Thoracic aorta (tissue), 2 donors: ENCODE measurements at places on chromosomes 2 and 18.

GRCh38 chr18:24662412-24662821 is 202.0 kb downstream of the HRH4 start:
- no peak for DNase-seq

DNA sequence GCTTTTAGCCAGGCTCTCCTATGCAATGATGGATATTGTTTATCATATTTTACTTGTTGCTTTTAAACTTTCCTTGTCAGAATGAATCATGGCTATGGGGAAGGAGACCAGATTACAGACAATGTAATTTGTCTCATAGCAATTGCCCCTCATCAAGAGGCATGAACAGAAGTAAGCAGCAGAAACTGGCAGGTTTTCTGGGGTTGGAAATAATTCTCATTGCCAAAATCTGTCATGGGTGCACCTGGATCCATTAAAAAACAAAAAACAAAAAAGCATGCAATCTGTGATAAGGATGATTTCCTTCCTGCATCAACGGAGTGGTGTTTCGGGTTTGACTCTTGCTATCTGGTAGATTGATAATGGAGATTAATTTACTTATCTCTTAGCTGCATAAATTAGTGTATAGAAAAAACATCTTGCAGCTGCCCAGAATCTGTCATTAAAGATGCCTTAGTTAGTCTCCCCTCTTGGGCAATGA is 419.6 kb downstream of the SOX11 start:
- DNase-seq = no peak

DNA sequence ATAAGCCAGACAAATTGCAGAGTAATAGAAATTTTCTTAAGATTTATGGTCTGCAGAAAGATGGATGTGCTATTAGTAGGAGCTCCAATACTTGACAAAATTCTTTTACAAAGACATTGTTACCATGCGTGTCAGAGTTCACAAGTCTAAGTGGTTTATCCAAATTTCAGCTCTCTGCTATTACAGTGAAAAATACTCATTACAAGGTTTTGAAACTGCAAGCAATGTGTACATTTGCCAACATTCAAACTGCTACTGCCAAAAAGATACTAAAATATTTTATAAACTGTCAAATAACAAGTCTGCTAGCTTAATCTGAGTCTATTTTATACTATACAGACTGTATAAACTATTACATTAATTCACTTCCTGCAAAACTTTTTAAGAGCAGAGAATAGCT is 1341.5 kb upstream of the ACVR2A start:
- DNase-seq = no peak

- no peak for DNase-seq
Observed at GRCh38 chr2:142041996-142042395, 88.8 kb downstream of the LRP1B start.
